ENCODE measurements at places on chromosomes 5 and 9.

DNA sequence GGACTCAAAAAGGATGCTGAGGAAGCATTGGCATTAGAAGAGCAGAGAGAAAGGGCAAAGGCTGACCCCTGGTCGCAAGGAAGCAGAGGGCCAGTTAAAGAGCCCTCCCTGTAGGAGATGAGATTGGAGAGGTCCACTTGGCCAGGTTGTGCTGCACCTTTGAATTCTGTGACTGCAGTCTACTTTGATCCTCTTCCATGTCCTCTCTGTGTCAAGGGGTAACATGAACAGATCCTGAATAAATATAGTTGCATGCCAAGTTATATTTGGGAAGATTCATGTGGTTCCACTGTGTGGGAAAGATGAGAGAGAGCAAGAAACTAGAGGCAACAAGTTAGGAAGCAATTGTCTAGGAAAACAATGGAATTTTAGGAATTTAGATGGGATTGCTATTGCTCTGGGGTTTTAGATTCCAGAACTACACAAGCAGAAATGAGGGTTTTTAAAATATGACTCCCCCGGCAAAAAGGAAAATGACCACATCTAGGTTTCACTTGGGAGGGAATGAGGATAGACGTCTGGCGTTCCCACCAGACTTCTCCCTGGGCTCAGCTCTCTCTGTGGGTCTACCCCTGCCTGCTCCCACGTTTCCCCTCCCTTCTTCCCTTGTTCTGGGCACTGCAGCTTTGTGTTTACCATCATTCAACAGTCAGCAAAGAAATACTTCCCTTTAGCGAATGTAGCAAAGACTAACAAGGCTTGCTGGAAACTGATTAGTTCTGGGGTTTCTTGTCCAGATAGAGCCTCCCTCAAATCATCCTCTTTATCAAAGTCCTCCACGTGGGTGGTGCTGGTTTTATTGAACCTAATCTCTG lies 63.6 kb downstream of the SNX18 start:
- peak; percentile 37 for DNase-seq

DNA sequence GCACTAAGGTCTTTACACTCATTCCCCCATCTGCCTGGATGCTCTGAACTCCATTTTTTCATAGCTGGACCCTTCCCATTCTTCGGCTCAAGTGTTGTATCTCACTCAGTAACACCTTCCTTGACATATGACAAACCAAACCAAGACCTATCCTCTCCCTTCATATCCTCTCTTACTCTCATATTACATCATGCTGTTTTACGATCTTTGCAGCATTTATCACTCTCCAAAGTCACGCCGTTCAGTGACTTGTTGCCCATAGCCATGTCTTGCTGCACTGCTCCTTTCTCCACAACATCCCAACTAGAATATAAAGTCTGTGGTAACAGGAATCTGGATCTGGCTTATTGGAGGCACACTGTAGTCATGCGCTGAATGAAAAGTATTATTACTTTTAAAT lies 923.6 kb upstream of the DMAC1 start:
- DNase-seq, result no peak

- DNase-seq, result no peak
Observed at GRCh38 chr9:76873056-76873792, 32.7 kb downstream of the PRUNE2 start.

GRCh38 chr9:7977586-7977985 lies 178.0 kb upstream of the DMAC1 start:
- DNase-seq, result no peak

DNA sequence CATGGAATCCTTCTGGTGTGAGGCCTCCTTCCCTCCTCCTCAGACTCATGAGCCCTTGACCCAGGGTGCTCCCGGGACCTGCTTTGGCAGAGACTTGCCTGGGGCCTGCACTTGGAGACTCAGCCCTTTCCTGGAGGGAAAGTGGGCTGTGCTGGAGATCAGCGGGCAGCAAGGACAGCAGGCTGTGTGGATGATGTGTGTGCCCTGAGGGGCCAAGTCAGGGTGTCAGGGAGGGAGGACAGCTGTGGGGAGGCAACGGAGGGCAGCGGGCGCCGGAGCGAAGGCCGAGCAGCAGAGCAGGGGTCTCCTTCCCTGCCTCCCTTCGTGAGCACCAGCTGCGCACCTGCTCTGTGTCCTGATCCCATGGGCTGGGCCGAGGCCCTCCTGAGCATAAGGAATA lies 6.1 kb upstream of the CSF2 start:
- DNase-seq, result no peak

- no peak for DNase-seq
Observed at GRCh38 chr5:102307232-102307631, 11.1 kb upstream of the SLCO4C1 start.

- no peak for DNase-seq
Observed at GRCh38 chr5:41415242-41415641, 95.2 kb downstream of the PLCXD3 start.

DNA sequence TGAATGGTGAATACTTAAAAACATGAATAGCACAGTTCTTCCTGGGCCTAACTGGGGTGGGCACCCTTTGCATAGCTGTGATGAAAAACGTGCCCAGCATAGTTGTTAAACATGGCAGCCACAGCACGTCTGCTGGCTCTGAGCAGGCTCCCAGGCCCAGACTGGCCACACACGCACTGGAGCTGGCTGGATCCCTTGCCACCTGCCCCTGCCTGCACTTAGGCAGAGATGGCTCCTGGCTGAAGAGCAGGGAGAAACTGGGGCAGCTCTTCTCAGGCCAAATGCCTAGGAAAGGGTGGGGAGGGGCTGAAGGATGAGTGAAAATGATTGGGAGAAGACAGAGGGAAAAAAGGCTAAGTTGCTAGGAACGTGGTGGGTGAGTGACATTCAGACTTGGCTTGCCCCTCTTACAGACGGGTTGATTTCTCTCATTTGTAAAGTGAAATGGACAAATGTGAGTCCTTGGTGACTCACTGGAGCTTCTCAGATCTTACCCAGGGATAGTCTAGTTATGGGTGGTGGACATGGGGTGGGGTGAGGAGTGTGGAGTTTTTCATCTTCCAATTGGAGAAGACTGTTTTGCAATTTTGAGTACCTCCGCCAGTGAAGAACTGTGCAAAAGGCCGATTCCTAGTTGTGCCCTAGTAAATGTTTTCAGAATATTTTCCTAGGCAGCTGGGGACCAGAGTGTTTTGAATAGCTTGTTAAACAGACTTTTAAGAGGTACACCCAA lies 42.4 kb downstream of the TRIO start:
- DNase-seq, result no peak

DNA sequence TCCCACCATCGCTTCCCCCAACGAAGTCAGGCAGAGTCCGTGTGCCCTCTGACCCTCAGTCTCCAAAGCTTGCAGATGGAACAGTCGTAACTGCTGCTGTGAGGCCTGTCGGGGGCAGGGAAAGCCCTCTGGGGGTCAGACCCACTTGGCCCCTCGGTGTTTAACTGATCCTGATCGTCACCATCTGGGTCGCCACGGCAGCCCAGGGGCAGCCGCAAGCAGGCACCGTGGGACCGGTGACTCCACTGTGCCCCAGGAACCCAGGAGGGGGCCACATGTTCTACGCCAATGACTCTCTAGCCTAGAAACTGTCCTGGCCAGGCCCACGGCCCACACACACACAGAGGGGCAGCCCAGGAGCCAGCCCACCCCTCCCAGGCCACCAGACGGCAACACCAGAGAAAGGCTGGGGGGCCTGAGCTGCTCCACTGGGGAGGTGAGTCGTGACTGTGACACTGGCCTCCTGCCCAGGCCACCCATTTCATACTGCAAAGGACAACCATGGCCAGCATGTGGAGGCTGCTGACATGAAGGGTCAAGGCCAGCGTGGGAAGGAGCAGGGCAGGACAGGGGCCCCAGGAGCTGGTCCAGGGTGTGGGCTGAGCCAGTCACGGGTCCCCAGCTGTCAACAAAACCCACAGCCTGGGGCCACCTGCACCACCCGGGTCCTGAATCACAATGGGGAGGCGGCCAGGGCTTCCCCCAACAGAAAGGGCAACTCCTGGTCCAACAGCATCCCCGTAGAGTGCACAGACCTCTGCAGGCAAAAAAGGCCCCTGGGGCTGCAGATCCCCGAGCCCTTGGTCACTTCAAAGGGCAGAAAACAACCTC lies 20.8 kb downstream of the VAV2 start:
- no peak for DNase-seq

DNA sequence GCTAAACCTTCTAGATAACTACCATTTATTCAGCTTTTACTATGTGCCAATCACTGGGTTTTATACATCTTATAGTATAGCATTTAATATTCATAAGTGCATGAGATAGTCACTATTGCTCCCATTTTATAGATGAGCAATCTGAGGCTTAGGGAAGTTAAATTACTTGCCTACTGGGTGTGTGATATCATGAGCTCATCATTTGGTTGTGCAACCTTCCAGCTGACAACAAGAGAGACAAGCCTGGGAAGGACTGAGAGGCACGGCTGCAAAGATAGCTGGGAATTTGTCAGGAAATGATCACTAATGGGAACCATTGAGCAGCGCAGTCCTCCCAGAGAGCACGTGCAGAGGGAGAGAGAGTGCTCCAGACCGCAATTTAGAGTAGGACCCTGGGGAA lies 481.6 kb upstream of the KIF2A start:
- no peak for DNase-seq

GRCh38 chr5:57176350-57176857 lies 2.5 kb downstream of the GPBP1 start:
- DNase-seq, result peak; percentile 31

DNA sequence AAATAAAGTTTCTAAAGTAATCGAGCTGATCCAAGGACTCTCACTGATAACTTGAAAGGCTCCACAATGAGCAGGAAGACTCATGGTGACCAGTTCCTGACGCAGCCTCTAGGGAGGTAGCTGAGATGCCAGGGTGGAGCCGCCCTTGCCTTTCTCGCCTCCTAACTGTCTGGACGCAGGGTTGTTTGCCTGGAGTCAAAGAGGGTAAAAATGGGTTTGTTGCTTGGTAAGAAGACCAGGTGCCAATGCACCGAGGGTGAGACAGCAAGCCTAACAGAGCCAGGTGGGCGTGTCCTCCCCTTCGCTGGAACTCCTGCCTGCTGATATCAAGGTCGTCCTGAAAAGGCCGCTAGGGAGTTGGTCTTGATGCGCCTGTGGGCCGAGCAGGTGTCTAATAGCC lies 48.6 kb upstream of the FCN1 start:
- no peak for DNase-seq

GRCh38 chr5:107301999-107302398 lies 368.7 kb downstream of the EFNA5 start:
- DNase-seq, result no peak

GRCh38 chr5:65382582-65382981 lies 99.1 kb downstream of the ADAMTS6 start:
- no peak for DNase-seq

GRCh38 chr5:28523888-28524635 lies 1485.7 kb upstream of the CDH9 start:
- DNase-seq, result no peak

GRCh38 chr9:119227422-119227821 lies 141.8 kb downstream of the BRINP1 start:
- DNase-seq, result no peak

- peak; percentile 73 for DNase-seq
Observed at GRCh38 chr5:54643685-54644106, 126.1 kb downstream of the SNX18 start.

- DNase-seq, result no peak
Observed at GRCh38 chr5:146620669-146621051, 104.7 kb upstream of the GPR151 start.

- no peak for DNase-seq
Observed at GRCh38 chr5:54279960-54280359, 30.4 kb downstream of the ARL15 start.

- DNase-seq, result no peak
Observed at GRCh38 chr9:132986640-132987620, 8.4 kb downstream of the GFI1B start.

DNA sequence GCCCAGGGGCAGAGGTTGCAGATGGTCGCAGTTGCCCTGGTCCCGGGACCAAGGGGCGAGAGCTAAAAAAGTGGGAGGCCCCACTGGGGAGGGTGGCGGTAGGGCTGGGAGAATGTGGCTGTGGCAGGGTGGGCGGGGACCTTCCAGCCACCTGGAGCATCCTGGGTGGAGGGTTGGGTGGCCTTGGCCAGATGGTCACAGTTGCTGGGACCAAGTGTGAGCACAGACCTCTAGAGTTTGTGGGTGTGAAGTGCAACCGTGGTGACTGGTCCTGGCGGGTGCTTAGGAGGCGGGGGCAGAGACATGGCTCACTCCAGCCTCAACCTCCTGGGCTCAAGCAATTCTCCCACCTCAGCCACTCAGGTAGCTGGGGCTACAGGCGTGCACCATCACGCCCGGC lies 5.7 kb upstream of the TRAF2 start:
- DNase-seq, result no peak

DNA sequence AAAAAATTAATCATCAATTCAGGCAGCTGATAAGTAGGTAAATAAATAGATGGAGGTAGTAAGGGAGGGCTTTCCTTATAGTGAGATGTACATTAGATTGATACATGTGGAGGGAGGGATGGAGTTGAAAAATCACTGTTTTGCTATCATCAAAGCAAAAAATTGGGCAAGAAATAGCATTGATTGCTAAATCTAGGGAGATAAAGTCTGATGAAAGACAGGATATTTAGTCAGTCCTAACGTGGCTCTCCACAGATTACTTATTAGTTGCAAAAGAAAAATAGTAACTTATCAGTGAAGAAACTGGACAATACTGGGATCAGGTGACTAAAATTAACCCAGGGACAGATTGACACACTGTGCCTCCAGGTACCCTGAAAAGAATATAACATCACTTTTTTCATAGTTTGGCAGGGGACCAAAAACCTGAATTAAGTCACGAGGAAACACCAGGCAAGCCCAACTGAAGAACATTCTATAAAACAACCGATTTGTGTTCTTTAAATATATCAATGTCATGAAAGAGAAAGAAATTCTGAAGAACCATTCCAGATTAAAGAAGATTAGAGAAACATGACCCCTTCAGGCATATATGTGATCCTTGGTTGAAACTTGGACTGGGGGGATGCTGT lies 27.1 kb upstream of the GOLPH3 start:
- DNase-seq, result no peak

All from AG09309 (cell line).